ENCODE measurements at places on chromosomes 1 and 21.

GRCh38 chr1:55050283-55050682, 10.9 kb downstream of the PCSK9 start:
- peak; percentile 79 for DNase-seq

DNA sequence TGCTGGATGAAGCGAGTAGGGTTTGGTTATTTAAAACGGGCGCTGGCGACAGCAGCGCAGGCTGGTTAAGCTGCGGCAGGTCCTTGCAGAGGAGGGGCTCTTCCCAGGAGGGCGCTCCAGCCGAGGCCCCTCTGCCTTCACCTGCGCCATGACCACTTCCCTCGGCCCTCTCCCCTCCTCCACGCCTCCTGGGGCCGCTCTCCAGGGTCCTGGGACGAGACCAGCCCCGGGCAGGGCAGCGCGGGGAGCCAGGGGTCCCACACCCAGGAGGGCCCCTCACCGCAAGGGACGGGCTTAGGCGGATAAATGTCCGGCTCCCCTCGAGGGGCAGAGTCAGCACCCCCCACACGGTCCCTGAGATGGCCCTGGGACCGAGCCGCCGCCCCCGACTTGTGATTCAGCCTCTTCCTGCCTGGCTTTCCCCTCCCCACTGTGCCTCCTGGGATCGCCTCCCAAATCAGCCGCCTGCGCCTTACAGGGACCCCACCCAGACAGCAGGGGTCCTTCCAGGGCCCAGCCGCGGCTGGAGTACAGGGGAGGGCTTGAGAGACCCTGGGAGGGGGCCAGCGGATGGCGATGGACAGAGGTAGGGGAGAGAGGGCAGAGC, 380.7 kb downstream of the MATN1 start:
- no peak for DNase-seq

DNA sequence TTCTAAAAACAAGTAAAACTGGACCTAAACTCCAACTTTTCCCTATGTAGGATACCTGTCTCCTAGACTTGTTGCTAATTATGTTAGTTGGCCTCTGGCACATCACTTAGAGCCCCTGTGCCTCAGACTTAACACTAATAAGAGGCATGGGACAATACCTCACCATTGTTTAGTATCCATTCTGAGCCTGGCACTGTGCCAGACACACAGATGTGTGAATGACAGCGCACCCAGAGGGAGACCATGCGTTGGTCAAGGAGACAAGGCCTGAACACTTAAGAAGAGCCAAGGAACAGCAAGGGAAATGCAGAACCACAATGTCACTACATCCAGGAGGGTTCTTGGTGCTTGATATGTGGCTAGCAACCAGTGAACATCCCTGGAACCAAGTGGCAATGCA, 189.1 kb downstream of the FGGY start:
- DNase-seq, result no peak

DNA sequence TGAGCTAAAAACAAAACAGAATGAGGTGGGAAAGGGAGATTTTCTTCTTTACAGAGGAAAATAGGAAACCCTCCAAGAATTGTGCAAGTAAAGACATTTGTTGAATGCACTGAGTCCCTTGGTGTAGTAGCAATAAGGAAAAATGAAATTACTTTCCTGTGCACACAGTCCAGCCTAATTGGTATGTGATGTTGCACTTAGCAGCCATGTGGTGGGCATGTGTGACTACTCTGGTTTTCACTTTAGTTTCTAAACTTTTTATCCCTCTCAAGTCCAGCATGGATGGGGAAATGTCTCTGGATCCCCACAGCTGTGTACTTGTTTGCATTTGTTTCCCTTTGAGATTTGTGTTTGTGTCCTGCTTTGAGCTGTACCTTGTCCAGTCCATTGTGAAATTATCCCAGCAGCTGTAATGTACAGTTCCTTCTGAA, 7.1 kb upstream of the AGO3 start:
- no peak for DNase-seq

GRCh38 chr1:221761354-221762002, 19.6 kb upstream of the DUSP10 start:
- no peak for DNase-seq

DNA sequence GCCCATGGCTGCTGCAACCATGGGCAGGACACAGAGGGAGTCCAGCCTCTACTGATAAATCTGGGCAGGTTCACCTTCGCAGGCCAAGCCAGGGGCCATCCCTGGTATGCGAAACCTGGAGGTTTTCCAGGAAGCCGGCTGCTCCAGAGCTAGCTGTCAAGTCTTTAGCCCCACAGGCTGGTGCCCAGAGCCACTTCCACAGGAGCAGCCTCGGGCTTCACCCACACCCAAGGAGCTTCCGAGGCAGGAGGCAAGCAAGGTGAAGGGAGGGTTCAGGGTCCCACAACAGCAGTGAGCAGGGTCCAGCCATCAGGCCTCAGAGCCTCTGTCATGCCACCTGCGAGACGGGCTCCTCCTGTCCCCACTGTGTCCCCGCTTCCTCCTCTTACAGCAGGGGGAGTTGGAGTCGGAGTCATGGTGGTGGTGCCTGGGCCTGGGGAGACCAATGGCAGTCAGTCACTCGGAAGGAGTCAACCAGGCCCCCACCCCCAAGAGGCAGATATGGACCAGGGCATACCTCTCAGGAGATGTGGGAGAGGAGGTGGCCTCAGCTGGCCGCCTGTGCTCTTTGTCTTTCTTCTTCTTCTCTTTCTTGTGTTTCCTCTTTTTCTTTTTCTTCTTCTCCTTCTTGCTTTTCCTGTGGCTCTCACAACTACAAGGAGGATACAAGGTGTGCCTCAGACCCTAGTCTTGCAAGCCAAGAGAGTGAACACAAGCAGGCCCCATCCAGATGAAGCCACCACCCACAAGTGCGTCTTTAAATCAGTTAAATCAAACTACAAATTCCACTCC, 2.1 kb downstream of the C1orf35 start:
- no peak for DNase-seq

- DNase-seq, result no peak
Measured at GRCh38 chr1:118110580-118110979, 74.4 kb downstream of the SPAG17 start.

- DNase-seq, result no peak
Measured at GRCh38 chr1:20700636-20701215, 17.1 kb downstream of the KIF17 start.

- DNase-seq, result no peak
Measured at GRCh38 chr21:36694031-36694515, 4.8 kb upstream of the SIM2 start.

DNA sequence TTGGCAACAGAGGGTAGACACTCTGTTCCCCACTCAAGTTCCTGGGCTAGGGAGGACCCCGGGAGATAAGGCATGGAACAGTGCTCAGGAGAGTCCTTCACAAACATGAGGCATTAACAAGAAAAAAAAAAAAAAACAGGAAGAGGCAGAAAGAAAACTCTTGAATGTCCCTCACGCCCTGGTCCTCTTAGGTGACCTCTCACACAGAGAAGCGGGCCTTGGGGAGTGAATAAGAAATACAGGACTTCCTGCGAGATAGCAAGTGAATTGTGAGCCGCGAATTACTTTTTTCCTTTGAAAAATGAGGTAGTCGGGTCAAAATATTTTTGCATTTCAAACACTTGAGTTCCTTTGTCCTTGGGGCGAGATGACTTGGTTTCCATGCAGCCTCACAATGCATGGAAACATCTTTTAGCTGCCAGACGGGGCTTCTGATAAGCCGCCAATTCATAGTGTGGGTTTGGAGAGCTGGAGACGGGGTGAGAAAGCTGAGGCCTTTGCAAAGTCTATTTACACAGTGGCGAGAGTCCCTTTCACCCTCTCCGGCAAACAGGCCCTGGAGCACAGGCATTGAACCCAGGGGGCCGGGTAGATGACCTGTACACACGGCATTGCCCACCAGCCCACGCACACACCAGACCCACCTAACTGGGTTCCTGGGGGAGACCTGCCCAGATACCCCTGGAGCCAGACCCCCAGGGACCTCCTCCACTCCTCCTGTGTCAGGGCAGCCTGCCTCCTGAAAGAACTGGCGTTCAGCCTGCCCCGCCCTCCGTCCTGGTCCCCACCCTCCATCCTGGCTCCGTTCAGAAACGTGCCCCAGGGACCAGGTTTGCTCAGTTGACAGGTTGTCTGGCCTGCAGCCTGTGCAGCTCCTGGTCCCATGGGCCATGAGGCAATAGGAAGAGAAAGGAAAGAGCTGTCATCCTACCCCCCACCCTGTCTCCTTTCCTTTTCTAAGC, 192.3 kb downstream of the PRDM16 start:
- DNase-seq, result no peak

GRCh38 chr1:18568489-18568888, 62.2 kb upstream of the PAX7 start:
- no peak for DNase-seq

- DNase-seq, result no peak
Measured at GRCh38 chr21:45578811-45579381, 36.7 kb upstream of the SLC19A1 start.

DNA sequence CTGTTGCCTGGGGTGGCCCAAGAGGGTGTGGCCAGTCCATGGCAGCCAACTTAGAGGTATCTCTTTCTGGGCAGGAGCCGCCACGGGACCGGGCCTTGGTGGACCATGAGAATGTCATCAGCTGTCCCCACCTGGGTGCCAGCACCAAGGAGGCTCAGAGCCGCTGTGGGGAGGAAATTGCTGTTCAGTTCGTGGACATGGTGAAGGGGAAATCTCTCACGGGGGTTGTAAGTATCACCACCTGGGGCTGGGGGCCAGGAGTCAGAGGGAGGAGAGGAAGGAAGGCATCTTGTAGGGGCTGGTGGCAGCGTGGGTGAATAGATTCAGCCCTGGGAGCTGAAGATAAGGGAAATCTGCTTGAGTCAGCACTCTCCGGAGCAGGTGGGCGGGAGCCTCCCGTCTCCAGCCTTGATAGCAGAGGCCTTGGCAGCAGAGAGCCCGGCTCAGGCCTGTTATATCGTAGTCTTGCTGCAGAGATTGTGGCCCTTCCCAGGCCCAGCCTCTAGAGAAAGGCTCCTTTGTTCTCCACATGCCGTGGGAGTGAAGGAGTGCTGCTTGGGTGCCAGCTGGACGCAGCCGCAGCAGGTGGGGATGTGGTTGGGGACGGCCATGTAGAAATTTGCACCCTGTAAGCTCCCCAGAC, 25.4 kb downstream of the PHGDH start:
- no peak for DNase-seq

- DNase-seq, result no peak
Measured at GRCh38 chr1:234543442-234544086, 64.6 kb upstream of the TARBP1 start.

DNA sequence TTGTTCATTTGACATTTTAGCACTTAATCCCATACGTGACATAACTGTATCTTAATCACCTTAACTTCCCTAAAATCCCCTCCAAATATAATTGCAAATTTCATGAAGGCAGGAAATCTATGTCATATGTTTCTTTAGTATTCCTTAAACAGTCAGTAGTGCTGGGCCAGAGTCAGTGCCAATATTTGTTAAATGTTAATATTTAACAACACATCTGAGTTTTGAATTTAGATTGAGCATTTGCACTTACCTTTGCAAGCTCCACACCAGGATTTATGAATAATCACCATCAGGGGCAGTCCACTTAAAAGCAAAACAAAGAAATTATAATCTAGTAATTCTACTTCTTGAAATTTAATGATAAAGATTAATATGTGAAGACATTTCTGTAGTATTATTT, 5.3 kb downstream of the KTI12 start:
- DNase-seq, result no peak

DNA sequence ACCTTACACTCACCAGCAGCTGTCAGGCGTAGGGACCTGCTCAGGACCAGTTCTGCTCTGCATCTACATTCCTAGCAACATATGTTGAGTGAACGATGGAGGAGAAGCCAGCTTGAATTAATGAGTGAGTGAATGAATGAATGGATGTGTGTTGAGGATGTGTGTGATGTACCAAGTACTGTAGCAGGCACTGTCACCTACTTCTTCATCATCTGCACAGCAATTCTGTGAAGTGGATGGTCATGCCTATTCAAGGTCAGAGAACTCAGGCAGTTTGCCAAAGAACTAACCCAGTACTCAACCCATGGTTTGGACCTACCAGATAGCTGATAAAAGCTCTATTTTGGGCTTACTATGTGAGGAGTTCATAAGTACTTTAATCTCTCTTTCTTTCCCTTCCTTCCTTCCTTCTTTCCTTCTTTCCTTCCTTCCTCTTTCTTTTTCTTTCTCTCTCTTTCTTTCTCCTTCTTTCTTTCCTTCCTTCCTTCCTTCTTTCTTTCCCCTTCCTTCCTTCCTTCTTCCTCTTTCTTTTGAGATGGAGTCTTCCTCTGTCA, 56.9 kb downstream of the ATP1A1 start:
- DNase-seq, result no peak

DNA sequence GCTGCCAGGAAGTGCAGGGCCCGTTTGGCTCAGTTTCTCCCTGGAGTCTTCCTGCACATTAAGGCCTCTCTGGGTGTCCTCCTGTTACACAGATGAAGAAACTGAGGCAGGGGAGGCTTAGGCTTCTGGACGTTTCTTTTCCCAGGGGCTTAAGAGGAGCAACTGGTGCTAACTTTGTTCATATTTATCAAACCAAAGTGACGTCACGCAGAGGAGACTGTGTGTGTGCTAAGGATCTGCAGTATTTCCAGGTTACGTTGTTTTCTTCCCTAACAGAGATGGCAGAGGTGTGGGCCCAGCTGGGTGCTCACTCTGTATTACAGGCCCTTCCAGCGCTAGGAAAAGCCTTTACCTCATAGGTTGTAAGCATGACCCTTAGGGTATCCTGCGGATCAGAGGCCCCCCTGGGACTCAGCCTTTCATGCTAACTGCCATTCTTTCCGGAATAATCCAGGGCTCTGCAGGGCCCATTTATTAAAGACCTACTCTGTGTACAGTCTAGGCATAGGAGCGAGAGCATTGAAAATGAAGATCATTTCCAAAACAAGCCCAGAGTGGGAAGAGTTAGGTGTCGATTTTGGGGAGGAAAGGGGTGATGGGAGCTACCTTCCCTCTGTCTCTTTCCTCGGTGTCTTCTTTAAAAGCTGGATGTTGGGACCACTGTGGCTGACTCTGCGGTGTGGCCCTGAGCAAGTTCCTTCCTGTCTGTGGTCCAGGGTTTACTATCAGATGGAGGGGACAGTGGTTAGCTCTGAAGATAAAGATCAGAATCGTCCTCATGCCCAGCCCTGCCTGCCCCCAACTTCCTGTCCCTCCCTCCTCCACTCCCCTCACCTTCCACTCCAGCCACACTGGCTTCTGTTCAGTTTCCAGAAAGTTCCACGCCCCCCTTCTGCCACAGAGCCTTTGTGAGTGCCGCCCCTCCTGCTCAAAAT, 4.6 kb downstream of the AGTRAP start:
- no peak for DNase-seq

GRCh38 chr1:160826546-160826945, 30.6 kb downstream of the LY9 start:
- DNase-seq, result no peak

DNA sequence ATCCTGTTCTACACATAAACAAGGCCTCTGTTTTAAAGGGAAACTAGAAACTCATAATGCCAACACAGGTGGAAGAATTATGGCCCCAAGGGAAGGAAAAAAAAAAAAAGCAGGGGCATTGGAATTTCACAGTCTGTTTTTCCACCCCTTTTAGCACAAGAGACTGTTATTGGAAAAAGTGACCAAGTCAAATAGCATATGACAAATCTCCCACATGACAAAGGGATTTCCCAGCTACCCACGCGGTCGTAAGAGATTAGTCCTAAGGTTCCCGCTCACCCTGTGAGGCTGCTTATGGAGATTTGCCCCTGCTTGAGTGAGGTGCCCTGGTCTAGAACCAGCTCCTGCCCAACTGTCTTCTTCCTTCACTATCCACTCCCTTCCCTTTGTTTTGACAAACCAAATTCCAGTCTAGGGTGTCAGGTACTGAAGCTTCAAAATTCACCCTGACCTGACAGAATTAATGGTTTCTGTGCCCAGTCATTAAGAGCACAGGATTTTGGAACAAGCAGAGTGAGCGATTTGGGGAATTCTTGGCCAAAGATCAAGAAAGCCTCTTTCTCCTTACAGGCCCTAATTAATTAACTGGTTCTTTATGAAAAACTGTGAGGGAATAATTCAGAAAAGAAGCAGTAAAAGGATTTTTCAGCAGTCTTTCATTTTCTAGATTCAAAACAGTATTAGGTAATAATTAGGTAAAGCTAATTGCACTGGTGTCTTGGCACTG, 107.3 kb downstream of the NMNAT2 start:
- no peak for DNase-seq
